ENCODE measurements at places on chromosomes 11 and 22.

- DNase-seq = no peak
These were observed 40.0 kb downstream of the DDI1 start for GRCh38 chr11:104076455-104076854.

- no peak for DNase-seq
These were observed 22.3 kb upstream of the GLYATL2 start for GRCh38 chr11:58866788-58867187.

GRCh38 chr11:114826910-114827442 lies 148.6 kb downstream of the NXPE2 start:
- DNase-seq = no peak

DNA sequence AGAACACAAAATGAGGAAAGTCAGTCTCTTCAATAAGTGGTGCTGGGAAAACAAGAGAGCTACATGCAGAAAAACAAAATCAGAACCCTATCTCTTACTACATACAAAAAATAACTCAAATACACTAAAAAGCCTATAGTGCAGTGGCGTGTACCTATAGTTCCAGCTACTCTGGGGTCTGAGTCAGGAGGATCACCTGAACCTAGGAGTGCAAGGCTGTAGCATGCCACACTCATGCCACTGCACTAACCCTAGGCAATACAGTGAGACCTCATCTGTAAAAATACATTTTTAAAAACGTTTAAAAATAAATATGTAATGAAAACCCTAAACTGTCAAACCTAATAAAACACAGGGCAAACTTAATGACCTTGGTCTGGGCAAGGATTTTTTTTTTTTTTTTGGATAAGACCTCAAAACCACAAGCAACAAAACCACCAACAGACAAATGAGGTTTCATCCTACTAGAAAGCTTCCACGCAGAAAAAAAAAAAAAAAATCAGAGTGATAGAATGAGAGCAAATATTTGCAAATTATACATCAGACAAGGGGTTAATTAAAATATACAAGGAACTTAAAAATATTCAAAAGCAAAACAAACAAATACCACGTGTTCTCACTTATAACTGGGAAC lies 35.2 kb downstream of the XKR3 start:
- DNase-seq = no peak

GRCh38 chr11:57598831-57599155 lies 1.3 kb downstream of the SERPING1 start:
- no peak for DNase-seq

- DNase-seq = no peak
These were observed 62.3 kb upstream of the ANO5 start for GRCh38 chr11:22130462-22131053.

- DNase-seq = no peak
These were observed 8.0 kb upstream of the OR52L1 start for GRCh38 chr11:5994791-5995190.

DNA sequence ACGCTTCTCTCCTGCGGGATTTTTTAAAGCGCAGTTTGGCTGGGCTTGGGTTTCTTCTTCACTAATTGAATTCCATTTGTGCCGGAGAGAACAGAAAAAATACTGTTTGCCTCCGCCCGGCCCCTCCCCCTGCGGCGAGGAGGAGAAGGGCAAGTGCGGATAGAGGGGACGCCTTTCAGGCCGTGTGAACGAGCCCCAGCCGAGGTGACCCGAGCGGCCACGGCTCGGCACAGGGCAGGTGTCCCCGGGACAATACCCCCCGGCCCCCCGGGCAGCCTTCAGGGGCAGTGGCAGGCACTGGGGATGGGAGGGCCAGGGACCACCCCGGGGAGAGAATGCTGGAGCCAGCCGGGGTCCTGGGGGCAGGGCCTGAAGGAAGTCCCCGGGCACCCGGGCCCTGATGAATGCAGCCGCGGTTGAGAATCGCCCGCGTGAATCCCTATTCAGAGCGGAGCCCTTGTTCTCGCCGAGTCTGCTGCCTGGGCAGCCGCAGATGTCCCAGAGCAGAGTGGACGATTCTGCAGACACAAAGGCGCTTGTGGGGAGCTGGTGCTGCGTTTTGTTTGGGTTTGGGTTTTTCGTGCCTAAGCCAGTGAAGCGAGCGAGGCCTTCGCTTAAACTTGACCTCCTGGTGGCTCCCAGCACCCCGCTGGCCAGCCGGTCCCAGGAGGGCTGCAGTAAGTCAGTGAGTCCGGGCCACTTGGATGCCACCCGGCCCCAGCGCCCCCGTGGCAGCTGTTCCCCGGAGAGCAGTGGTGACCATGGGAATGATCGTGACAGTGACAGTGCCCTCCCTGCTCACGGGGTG lies 96.0 kb downstream of the WNT7B start:
- no peak for DNase-seq

DNA sequence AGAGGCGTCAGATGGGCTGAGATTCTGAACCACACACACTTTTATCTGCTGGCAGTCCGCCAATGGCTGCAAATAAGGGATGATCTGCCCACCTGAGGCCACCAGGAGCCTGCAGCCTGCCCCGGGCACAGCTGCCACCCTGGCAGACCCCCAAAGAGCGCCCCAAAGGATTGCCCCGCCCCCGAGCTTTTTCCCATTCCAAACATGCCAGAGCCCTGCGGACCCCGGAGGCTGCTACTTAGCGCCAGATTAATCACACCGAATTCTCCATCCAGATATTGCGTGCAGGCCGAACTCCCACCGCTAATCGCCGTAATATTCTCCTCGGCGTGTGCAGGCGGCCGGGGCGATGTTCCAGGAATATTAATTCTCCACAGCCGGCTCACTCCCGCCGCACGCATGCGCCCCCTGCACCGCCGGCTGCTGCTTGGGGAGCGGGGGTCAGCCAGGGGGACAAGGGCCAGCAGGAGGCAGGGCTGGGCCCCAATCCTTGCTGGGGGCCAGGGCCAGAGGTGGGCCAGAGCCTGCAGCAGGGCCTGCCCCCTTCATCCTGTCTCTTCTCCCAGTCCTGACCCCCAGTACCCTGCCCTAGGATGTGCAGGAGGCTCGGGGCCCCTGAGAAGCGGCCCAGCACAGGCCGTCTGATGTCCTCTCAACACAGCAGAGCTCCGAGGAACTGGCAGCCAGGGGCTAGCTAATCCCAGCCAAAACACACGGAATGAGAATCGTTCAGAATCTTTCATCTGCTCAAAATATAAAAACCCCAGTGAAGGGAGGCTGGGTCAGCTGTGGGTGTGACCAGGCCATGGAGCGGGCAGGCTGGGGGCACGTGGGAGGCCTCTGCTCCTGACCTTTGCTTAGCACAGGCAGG lies 19.5 kb upstream of the TCF20 start:
- DNase-seq = no peak

GRCh38 chr11:61512435-61512834 lies 3.9 kb downstream of the LRRC10B start:
- DNase-seq = no peak

GRCh38 chr11:97685695-97686094 lies 1295.9 kb downstream of the JRKL start:
- DNase-seq = no peak

DNA sequence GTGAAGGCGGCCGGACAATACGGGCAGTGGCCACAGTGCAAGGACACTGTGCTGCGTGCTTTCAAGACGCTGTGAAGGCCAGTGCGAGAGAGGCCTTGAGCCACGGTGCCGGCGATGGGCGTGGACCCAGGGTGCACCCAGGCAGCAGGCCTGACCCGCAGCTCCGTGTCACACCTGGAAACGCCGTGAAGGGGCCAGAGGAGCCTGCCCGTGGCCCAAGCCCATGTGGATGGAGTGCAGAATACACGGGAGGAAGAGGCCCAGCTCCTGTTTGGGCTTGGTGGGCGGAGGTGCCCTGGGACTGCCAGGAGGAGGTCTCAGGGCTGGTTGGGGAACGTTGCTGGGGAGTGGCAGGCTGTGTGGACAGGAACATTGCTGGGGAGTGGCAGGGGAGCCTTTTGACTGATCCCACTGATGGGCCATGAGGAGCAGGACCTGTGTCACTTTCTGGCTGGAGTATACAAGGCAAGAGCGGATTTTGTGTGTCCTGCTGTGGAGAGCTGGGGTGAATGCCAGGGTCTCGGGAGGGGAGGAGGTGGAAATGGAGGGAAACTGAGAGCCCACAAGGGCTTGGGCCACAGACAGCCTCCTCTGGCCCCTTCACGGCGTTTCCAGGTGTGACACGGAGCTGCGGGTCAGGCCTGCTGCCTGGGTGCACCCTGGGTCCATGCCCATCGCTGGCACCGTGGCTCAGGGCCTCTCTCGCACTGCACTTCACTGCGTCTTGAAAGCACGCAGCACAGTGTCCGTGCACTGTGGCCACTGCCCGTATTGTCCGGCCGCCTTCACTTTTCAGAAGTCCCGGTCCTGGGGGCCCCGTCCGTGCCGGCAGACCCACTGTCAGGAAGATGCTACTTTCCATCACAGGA lies 925.4 kb downstream of the BRD1 start:
- no peak for DNase-seq

GRCh38 chr11:46876471-46876870 lies 30.4 kb upstream of the CKAP5 start:
- DNase-seq = no peak

- DNase-seq = no peak
These were observed 72.1 kb upstream of the ARFGAP3 start for GRCh38 chr22:42928969-42929837.

GRCh38 chr22:24138649-24139420 lies 42.5 kb upstream of the SUSD2 start:
- DNase-seq = no peak

DNA sequence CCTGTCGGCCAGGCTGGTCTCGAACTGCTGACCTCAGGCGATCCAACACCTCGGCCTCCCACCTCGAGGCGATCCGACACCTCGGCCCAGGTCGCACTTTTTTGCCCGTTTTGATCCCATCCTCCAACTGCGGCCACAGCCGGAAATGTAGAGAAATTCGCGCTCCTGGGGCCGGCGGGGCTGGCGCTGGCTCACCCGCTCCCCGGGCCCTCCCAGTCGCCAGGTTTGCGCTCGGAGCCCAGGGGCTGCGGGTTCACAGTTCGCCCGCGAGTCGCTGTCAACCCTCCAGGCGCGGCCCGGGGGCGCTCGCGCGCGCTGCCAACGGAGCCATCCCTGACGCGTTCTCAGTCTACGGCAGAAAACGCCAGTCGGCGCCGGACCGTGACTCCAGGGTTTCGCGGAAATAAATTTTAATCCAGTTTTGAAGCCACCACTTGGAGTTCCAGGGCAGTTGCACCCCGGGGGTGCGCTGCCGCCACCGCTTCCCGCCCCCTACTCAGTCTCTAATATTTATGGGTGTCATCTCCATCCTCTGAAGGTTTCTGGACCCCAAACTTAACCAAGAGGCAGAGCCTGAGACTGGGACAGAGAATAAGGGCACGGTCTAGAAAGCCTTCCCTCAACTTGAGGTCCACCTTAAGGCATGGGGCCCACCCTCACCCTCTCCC lies 1.5 kb upstream of the KLHDC7B start:
- peak; percentile 51 for DNase-seq

GRCh38 chr11:86524620-86525352 lies 147.6 kb downstream of the ME3 start:
- DNase-seq = no peak

DNA sequence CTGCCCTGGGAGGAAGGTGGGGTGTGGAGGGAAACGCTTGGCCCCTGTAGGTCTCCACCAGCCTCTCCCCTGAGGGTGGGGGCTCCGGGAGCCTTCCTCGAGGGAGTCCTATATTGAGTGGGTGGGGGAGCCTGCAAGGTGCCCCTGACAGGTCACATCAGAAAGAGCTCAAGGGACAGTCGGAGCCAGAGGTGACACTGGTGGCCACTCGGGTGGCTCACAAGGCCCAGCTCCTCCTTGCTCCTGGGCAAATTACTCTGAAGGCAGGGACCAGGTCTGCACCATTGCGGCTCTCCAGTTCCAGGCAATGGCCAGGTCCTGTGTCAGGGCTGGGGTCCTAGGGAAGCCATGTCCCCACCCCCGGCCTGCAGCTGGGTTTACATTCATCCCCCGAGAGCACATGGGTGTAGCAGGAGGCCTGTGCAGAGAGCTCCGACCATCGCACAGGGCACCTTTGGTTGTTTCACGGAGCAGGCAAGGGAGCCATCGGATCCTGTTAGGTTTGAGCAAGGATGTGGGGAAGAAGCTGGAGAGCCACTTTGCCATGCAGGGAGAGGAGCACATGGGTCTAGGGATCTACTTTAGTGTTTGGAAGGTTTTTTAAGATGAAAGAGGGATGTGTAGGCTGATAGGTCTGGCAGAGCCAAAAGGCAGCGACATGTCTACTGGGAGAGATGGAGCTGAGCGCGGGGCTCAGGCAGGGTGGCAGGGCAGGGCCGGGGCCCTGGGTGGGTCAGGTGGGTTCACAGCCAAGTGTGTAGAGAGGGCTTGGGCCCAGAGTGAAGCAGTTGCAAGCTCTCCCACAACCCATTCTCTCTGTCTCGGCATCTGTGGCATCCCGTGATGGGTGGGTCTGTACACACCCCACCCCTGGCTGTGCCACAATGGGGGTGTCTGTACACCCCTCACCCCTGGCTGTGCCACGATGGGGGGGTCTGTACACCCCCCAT lies 14.8 kb downstream of the CCND1 start:
- DNase-seq = no peak

DNA sequence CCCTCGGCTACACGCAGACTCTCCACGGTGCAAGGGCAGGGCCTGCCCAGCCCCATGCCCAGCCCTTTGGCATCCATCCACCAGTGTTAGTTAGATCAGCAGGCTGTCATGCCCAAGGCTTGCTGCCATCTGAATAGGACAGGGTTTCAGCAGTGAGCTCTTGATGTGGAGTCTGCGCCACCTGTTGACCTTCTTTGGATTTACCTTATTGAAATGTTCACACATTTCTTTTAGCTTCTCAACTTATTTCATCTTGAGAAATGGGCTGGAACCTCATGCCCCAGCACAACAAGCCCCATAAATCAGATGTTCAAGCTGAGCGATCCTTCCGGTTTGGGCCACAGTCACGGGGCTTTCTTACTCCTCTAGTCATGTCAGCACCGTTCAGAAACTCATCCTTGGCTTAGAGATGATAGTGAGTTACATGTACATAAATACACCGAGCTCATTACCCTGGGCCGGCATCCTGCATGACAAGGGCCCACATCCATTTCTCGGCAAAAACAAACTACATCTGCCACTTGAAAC lies 61.7 kb downstream of the PARVB start:
- DNase-seq = no peak

DNA sequence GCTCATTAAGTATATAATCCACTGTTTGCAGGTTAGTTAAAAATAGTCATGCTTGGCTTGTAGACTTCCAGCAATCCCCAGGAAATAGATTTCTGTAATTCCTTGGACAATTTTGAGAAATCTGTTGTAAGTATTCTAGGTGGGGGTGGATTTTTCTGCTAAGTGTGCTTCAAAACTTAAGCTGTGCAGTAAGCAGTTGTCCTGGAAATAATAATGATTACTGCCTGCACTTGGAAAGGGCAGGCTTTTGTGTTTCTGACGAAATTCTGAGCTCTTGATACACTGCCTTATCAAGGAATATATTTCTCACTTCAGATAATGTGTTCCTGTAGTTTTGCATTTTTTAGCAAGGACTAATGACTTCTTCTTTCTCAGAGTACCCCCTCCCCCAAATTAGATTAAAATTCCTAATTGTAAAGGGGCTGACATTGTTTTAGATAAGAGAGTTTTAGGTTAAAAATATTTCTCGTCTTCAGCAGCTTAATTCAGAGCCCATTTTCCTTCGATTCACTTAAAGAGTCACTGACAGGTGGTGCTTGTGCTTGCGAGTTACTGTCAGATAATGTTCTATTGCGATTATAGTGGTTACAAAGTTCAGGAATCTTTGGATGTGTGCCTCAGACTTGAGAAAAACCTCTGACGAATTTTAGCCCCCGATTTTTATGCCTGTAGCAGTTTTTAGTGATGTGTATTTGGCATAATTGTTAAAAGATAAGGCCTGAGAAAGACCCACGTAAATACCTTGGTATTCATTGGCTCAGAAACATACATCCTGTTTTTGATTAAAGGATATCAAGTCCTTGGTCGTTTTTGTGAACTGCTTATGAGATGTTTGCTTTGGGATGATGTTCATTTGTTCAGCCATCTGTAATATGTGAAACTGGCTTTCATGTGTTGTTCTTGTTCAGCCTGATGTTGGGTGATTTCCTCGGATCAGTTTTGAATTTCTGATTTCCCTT lies 120.5 kb downstream of the HIPK3 start:
- DNase-seq = no peak

All from right lung (tissue), 10 donors.